Putamen (tissue), 1 donor: ENCODE measurements at places on chromosomes 11 and 22.

DNA sequence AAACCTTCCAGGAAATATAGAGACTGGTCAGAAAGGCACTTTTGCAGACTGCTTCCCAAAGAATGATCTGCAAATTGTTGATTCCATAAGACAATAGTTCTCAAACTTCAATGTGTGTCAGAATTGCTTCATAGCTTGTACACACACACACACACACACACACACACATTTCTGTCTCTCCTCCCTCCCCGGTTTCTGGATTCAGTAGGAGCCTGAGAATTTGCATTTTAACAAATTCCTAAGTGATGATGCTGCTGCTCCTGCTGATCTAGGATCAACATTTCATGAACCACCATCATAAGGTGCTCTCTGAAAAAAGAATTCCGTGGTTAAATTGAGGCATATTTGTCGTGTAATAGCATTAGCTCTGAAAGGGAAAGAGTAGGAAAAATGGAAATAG is 35.3 kb upstream of the FZD4 start:
- no peak for DNase-seq

DNA sequence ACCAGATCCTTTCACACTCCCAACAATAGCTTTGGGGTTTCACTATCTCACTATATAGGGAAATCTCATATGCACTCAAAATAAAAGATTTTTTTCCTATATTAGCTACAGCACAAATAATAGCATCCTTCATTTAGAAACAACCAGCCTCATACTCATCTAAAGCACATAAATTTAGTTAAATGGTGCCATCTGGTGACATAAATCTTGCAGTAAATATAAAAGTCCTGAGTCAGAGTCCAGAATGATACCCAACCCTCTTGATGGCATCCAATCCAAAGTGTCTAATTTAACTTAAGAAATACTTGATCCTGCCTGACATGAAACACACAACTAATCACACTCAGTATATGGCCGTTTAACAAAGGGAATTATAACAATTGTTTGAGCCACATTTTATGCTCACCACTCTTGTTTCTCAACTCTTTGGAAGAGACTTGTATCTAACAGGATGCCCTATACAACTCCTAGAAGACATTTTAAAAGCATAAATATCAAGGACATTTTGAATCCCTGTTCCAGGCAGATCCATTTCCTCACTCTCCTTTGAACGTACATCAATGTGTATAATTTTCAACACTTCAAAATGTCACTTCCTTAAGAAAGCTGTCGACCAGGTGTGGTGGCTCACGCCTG is 36.2 kb downstream of the DLG2 start:
- peak; percentile 3 for DNase-seq

GRCh38 chr22:39906207-39906606 is 5.3 kb downstream of the GRAP2 start:
- no peak for DNase-seq

DNA sequence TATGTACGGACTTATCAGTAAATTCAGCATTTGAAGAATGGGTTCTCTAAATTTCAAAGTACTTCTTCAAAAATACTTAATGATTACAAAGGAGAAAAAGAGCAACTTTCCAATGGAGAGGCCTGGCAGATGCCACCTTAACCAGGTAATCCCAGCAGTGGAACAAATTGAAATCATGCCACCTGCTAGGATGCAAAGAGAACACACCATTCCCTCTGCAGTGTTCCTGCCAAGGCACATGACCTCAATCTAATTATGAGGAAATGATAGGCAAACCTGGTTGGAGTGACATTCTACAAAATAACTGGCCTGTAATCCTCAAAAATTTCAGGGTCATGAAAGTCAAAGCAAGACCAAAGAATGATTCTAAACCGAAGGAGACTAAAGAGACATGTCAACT is 21.5 kb downstream of the TNRC6B start:
- DNase-seq, result no peak

DNA sequence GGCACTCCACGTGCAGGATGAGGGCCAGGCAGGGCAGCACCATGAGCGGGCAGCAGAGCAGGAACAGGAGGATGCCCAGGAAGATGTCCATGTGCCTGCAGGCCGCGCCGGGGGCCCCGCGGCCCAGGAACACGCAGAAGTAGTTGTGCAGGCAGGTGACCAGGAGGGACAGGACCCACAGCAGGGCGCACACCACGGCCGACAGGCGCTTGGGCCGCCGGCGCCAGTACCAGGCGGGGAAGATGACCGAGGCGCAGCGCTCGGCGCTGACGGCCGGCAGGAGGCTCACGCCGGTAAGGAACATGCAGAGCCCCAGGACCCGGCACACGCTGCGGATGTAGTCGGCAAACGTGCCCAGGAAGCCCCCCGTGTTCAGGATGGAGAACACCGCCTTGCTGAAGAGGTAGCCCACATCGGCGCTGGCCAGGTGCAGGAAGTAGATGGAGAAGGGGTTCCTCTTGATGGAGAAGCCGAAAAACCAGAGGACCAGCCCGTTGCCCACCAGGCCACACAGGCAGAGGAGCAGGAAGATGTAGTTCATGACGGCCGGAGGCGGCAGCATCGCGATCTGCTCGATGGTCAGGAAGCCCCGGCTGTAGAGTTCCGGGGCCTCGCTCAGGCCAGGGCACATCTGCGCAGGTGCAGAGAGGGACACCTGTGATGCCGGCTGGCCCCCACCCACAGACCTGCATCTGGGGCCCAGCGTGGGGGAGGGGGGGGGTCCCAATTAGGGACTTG is 7.2 kb downstream of the MRGPRF start:
- no peak for DNase-seq

GRCh38 chr11:6618117-6619003 is 862 bp downstream of the TPP1 start:
- peak; percentile 56 for DNase-seq

DNA sequence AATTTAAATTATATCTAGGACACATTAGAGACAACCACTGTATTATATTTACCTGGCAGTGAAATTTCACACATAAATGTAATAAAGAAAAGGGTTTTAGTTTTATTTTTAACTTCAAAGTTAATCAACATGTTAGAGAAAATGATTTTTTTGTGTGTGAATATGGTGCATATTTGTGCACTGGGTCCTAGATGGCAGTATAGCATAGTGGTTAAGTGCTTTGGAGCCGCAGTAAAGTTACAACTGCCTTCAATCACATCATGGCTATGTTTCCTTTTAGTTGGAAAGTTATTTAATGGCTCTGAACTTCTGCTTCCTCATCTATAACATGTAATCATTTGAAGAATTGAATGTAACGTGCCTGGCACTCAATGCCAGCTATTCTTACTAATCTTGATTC is 108.9 kb upstream of the DDI1 start:
- no peak for DNase-seq

DNA sequence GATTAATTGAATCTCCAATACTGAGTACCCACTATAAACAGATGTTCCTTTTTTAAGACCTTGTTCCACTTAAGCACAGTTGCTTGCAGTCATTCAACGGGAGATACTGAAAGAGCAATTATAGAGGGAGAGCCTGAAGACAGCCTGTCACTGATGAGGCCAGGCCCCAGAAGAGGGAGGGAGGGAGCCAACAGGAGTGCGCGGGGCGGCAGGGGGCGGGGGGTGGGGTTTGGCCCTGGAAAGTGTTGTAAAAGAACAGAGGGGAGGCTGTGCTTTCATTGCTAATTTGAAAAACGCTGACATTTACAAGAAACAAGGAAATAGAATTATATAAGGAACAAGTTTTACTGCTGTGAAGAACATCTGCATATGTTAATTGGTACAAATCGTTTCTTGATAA is 53.1 kb downstream of the MAP6 start:
- no peak for DNase-seq

GRCh38 chr11:35725885-35726284 is 63.3 kb downstream of the TRIM44 start:
- no peak for DNase-seq

DNA sequence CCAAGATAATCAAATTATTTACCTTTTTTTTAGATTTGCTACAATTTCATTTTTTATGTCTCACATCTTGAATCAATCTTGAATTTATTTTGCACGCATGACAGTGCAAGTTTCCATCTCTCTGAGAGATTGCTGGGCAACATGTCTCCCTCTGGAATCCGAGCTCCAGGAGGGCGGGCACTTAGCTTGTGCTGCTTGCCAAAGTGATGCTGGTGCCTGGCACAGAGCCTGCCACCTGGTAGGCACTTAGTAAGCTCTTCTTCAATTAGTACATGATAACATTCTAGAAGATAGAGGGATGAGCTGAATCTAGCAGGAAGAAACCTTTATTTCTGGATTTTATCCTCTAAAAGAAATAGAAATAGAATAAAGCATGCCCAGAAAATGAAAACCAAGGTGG is 27.5 kb upstream of the OR9I1 start:
- DNase-seq, result no peak

DNA sequence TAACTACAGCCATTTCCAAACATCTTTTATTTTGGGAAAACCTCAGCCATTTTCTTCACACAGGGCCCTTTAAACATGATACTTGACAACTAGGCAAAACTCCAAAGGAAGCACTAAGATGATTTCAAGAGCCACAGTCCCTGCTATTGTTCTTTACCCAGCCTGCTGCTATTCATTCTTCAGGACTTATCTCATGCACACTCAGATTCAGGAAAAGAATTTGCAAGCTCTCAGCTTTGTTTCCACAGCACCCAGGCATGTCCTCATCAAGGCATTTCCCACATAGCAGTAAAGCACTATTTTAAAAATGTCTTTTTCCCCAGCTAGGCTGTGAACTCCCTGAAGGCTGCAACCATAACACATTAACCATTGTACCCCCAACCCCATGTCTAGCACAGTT is 609.3 kb upstream of the CCDC90B start:
- DNase-seq, result no peak
